Activated T-helper 2 cell treated with anti-CD3 and anti-CD28 coated beads, Interferon-gamma antibody, Interleukin-2, Interleukin-4, amounts not matched to agents 10 μg/mL and 5 μg/mL and 100 μg/mL, durations not matched to agents 14 hours and 24 hours and 36 hours (primary cell): ENCODE measurements at places on chromosomes 16 and 17. TPM values are rescaled to one million over a fixed set of nuclear protein-coding genes. Genes with fewer than 3 reads are reported as not detected.

GRCh38 chr16:64910356-64910755 lies 211.5 kb downstream of the CDH11 start:
- DNase-seq: no peak

The CIAO2B gene
- total RNA-seq: 161 and 165 TPM in 2 replicates

The KRT39 gene
- total RNA-seq: not detected in 2 replicates

The RND2 gene
- total RNA-seq: 0.05 TPM in 1 of 2 replicates, not detected in the other

The ZG16B gene
- 7.7 and 8.6 TPM in 2 replicates for total RNA-seq

- DNase-seq: no peak
Observed at GRCh38 chr17:80112471-80113032, 11.2 kb downstream of the GAA start.

The KRTAP16-1 gene
- total RNA-seq: not detected in 2 replicates

DNA sequence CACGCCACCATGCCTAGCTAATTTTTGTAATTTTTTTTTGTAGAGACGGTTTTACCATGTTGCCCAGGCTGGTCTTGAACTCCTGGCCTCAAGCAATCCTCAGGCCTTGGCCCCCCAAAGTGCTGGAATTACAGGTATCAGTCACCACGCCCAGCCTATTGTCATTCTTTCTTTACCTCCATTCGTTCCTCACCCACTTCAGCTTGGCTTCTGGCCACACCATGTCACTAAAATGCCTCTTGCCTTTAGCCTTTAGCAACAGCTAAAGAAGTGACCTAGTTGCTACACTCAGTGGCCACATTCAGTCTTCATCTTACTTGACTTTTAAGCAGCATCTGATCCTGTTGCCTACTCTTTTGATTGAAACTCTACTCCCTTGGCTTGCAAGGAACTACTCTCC lies 3.6 kb upstream of the LRRC75A start:
- DNase-seq: no peak

GRCh38 chr17:35808240-35808961 lies 883 bp upstream of the TAF15 start:
- no peak for DNase-seq

DNA sequence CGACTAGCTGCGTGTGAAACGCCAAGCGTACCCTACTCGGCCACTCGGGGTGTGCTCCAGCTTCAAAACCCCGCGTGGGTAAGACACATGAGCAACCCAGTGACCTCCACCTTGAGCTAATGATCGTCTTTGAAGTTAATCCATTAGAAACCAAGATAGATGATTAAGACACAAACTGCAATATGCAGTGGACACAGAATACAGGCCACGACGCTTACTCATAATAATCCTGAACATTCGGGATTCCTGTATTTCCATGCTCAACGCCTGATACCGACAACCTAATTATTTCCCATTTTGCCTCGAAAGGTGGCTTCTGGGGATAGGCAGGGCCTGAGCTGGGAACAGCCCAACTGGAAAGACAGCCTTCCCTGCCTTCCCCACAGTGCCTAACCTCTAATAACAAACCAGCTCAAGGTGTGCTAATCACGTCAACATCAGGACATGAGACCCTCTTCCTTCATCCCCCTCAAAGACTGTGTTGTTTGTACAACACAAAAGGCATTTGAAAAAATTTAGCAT lies 504 bp upstream of the COPRS start:
- no peak for DNase-seq

The GPR142 gene
- total RNA-seq: not detected in 2 replicates

DNA sequence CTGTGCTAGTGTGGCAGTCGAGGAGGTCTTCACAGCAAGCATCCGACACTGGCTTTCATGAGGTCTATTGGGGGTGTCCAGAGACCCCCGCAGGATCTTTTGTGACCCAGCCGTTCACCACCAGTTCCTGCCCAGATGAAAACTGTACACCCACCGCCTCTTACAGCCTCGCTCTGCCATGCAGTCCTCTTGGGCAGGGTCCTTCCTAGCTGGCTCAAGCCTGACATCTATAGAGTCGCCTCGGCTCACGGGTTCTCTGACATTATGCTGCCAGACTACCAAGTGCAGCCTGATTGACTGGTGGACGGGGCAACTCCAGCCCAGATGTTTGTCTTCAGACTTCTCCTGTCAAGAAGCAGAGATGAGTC lies 14.6 kb upstream of the CLEC10A start:
- no peak for DNase-seq

DNA sequence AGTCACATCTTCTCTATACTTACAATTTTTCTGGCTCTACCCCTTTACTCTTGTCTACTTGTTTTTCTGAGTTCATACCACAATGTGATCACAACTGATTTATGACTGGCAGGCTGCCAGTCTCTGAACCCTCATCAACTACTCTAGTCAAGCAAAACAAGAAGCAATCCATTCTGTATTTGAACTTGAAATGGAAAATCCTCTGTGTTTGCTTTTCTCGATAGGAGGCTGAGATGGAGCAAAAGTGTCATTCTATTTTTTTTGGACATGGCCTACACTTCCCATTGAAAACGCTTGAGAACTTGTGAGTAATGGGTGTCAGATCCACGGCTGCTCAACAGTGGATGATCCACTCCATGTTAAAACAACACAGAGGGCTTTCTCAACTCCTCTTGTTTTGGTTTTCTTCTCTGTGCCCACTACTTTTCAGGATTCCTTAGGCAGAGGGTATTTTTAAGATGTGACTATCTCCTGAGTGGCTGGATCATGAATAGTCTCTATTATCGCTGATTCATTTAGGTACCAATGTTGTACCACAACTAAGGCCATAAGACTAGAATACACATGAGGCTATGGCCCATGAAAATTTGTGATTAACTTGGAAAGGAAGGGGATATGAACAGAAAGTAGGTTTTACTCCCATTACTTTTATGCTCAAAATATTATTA lies 11.7 kb downstream of the TMEM100 start:
- DNase-seq: no peak

The NTN3 gene
- total RNA-seq: 0.28 TPM in 1 of 2 replicates, not detected in the other

DNA sequence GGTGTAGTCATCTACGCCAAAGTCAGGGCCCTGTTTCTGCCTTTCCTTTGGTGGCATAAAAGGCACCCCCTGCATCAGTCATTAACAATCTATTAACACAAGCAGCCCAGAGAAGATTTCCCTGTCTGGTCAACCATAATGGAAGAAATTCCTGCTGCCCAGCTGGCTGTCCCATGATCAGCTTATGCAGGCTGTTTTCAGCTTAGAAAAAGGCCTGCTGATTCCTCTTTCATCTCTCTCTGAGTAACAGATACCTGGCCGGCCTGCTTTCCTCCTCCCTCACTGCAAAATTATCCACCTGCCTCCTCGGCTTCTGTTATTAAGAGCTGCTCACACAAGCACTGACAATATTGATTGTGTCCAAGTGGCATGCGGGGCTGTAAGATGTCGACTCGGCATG lies 70.3 kb upstream of the MMP2 start:
- no peak for DNase-seq

DNA sequence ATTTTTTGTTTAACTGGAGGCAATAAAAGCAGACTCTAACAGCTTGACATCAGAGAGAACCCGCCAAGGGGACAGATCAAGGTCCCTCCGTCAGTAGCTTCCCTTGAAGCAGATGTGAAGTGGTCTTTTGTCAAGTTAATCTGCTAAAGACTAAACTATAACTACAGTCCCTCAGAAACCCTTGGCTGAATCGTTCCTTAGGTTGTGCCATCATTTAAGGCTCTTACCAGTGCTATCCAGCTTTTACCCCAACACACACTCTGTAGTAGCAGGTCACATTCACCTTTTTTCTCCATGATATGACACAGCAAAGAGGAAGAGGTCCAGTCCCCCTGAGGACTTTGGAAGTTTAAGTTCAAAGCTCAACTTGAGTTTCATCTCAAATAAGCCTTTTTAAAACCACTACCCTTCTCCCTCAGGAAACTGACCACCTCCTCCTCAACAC lies 49.7 kb downstream of the ERN1 start:
- DNase-seq: no peak

The SEZ6L2 gene
- total RNA-seq: 0.11 and 0.55 TPM in 2 replicates

GRCh38 chr17:36533935-36534839 lies 481 bp downstream of the MYO19 start:
- no peak for DNase-seq

DNA sequence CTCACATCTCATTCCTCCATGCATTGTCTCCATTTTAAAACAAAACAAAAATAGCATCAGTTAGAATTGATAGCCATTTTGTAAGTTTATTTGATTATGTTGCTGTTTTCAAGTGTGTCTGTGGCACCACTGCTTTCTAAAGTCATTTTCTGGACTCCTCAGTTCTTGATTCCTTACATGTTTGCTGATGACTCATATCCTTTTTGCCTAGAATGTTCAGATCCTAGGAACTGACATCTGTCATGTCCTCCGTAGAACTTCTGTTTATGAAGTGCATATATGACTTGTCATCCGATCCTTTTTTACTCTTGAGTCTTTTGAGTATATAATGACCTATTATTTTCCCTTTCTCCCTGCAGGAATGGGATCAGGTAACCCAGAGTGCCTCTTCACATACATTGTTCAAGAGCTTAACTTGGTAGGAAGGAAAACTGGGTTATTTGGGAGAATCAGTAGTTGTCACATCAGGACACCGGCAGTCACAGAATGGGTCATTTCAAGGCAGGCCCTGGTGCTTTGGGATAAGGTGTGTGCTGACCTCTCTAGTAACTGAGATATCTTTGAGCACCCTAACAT lies 69.2 kb downstream of the MAP2K4 start:
- no peak for DNase-seq

The SLC9A5 gene
- 5.1 and 6.4 TPM in 2 replicates for total RNA-seq

- DNase-seq: no peak
Observed at GRCh38 chr17:39240631-39241030, 14.9 kb upstream of the STAC2 start.

DNA sequence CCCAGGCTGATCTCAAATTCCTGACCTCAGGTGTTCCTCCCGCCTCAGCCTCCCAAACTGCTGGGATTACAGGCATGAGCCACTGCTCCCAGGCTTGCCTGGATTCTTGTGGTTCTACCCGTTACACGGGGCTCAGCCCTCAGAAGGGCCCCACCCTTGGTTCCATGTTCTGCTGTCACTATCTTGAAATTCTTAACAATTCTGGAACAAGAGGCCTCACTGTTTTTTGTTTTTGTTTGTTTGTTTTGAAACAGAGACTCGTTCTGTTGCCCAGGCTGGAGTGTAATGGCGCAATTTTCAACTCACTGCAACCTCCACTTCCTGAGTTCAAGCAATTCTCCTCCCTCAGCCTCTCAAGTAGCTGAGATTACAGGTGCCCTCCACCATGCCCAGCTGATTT lies 96.6 kb downstream of the CACNG3 start:
- no peak for DNase-seq

DNA sequence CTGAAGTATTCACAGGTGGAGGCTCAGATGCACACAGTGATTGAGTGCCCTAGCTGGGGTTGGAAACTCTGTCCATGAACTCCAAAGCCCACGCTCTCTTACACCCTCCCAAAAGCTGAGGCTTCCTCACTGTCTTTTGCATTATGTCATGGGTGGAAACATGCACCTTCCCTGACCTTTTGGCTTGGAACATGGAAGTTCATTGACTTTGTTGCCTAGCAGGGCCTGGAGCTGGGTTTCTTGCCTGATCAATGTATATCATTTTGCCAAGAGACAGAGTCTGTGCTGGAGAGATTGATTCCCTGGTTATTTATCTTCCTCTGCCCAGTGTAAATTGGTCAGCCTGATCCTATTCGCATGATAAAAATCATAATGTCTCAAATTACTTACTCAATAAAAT lies 558.4 kb downstream of the MAF start:
- no peak for DNase-seq

DNA sequence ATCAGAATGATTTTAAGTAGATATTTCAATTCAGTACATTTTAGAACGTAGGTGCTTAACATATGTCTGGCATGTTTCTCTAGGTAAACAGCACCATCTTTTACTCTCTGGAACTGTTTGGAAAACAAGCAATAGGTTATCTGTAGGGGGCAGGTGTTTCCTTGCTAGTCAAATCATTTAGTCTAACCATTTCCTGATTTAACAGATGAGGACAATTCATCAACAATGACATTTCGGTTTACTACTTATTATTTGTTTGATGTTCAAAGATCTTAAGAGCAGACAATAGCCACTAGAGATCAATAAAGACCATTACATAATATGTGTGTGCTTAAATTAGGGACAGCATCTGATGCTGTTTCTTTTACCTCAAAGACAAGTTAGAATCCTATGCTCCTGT lies 173.1 kb downstream of the CEP112 start:
- no peak for DNase-seq

DNA sequence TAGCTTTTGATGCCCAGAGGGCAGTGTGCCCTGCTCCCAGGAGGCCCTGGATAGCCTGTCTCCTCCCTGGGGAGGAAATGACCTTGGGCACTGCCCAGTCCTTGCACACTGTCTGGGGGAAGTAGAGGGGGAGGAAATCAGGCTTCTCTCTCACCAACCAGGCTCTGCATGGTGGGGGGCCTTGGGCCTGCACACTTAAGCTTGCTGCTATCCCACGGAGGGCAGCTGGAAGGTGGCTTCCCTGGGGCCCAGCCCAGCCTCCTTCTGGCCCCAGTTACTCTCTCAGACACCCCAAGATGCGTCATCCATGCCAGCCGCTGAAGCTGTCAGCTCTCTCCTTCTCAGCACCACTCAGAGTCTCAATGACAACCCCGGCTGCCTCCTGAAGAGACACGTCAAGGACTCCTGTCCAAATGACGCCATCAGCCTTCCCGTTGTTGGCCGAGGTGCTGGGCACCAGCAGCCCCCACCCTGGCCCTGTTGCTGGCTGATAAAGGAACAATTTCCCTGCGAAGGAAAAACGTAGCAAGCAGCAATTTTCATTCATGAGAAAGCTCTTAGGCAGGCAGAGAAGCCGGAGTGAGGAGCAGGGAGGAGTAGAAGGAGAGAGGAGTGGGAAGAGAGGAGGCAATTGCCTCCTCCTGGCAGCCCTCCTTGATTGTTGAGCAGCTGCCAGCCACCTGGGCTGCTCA lies 95.5 kb downstream of the SDK2 start:
- DNase-seq: no peak

- peak; percentile 58 for DNase-seq
Observed at GRCh38 chr16:15704545-15704987, 54.5 kb downstream of the NDE1 start.

DNA sequence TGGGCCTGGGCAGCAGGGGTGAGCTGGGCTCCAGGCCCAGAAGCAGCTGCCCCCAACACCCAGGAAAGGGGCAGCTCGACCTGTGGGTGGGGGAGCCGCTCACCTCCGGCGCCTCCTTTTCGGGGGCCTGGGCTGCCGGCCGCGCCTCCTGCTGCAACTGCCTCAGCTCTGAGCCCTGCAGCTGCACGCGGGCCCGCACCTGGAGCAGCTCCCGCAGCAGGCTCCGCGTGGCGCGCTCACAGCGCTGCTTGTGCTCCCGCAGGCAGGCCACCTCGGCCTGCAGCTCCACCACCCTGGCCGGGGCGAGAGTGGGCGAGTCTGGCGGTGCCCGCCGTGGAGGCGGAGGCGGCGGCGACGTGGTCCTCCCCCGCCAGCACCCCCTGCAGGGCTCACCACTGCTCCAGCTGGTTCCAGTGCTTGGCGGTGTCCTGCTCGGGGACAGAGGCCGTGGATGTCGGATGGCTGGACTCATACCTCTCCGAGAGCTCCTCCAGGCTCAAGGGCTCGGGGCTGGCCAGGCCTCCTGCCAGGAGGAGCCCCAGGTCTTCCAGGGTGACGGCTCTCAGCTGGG lies 868 bp downstream of the CCDC154 start:
- no peak for DNase-seq
